ENCODE measurements at places on chromosomes 1 and 21.
A peak's percentile ranks its signal among the peaks of the same experiment; 100 is the strongest.

DNA sequence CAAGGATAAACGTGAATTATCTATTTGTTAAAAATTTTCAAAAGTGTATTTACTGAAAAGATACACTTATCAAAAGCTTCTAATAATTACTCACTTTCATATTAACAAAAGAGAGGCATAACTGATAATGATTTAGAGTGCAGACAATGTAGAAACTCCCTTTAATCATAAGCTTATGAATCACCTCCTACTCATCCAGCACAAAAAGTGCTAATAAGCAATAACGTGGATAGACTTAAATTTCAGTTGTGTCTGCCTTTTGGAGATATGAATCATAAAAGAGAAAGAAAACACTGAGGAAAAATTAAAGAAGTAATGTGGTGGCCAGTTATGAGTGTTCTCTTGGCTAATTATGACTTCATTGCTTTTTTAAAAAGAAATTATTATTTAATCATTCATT lies 827.6 kb upstream of the B3GALT2 start:
- no peak for DNase-seq

DNA sequence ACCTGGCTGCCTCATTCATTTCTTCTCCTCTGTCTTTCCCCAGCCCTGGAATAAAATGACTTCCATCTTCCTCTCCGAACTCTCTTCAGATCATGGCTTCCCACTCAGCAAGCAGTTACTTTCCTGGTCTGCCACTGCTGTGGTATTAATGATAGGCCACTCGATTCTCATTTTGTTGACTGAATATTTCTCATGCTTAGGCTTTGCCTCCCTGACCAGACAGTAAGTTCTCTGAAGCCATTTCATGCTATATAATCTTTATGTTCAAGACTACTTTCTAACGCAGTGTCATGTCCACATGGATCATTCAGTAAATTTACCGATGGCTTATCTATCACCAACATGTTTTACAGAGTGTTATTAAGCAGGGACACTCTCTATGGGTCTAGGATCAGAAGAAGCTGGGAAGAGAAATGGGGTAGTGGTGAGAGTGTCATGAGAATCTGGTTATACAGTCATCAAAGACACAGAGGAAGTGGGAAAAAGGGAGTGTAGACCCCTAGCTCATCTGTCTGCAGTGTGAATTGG lies 20.6 kb downstream of the RUNX1 start:
- no peak for DNase-seq

- DNase-seq = no peak
These were observed 21.5 kb downstream of the ZMYND12 start for GRCh38 chr1:42434340-42434739.

DNA sequence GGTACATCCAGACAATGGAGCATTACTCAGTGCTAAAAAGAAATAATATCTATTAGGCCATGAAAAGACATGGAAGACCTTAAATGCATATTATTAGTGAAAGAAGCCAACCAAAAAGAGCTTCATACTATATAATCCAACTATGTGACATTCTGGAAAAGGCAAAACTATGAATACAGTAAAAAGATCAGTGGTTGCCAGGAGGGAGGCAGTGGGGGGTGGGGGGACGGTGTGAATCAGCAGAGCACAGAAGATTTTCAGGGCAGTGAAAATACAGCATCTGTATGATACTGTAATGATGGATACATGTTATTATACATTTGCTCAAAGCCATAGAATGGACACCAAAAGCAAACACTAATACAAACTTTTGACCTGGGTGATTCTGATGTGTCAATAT lies 339.4 kb upstream of the SNX7 start:
- no peak for DNase-seq

GRCh38 chr21:44520326-44521300 lies 19.4 kb downstream of the KRTAP10-1 start:
- DNase-seq = no peak

GRCh38 chr1:151158751-151159251 lies 2.4 kb downstream of the TNFAIP8L2 start:
- no peak for DNase-seq

- no peak for DNase-seq
These were observed 127.2 kb downstream of the FOXD2 start for GRCh38 chr1:47565092-47565491.

- no peak for DNase-seq
These were observed 39.7 kb downstream of the ANKRD13C start for GRCh38 chr1:70314706-70315304.

DNA sequence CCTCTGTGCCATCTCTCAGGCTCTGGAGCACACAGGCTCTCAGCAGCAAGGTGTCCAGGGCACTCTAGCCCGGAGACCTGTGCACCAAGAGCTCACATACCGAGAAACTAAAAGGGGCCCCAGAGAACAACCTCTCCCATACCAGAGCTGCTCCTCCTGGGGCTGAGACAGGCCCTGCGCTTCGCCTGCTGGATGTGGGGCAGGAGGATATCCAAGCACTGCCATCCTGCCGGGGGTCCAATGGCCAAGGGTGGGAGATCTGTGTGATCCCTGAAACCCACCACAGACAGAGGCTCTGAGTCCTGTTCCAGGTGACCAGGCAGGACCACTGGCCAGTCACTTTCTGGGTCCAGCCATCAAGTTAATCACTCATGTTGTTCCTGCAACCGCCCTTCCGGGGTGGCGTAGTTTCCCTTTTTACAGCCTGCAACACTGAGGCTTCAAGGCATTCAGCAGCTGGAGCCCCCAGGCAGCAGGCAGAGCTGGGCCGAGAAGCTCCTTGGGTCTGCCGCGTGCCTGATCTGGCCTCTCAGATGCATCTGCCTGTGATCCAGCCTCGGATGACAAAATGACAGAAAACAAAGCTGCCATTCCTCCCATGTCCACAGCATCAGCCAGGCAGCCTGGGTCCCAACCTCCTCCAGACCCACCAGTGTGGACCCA lies 36.7 kb upstream of the ACTRT2 start:
- DNase-seq = no peak

GRCh38 chr1:67052741-67053534 lies 1.0 kb downstream of the SLC35D1 start:
- peak; percentile 28 for DNase-seq

DNA sequence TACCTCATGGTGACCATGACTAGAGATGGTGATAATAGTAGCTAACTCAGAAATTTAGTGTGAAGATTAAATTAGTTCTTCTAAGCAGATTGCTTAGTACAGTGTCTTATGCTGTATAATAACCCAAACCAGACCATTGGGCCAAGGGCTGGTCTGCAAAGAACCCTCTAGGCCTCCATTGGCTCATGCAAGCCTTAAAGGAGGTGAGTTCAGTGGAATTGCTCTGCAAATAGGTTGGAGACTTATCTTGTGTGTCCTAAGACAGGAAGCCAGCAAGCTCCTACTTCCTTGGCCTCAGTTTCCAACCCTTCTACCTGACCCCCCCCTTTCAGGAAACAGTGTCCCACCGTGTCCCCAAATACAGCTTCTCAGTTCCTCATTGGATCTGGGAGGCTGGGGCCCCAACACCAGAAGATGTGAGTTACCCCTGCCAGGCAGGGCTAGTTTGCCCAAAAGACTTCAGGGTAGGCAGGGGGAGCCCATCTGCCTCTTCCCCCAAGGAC lies 1.9 kb upstream of the MEF2D start:
- no peak for DNase-seq

DNA sequence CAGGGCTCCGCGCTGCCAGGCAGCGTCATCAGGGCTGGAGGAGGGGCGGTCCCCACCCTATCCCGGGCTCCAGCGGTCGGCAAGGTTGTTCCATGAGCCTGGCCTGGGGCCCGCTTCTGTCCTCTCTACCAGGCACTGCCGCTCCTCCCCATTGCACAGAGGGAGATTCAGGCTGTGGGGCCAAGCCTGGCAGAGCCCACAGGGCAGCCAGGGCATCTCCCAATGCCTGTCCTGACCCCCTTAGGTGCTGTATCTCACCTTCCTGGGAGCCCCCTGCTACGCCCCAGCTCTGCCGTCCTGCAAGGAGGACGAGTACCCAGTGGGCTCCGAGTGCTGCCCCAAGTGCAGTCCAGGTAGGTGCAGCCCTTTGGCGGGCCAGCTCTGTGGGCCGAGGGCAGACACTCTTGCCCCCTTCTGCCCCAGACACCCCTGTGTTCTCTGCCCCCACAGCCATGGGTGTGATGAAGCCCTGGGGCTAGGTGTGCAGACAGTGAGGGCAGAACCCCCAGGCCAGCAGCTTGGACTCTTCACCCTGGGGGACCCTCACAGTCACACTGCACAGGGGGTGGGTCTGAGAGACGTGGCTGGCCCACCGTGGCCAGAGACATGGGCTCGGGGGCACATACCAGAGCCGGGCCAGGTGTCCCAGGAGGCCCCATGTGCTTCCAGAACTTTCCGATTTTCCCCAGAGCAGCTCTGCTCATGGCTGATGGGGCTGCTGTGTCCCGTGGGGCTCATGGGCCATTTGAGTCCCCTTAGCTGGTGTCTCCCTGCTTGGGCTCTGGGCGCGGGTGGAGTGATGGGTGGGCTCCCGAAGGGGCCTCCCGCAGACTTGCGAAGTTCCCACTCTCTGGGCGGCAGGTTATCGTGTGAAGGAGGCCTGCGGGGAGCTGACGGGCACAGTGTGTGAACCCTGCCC lies 1.6 kb downstream of the TNFRSF14 start:
- no peak for DNase-seq

GRCh38 chr1:46617108-46617800 lies 643 bp upstream of the MOB3C start:
- no peak for DNase-seq

- DNase-seq = no peak
These were observed 137.8 kb downstream of the SLC44A5 start for GRCh38 chr1:75472971-75473603.

GRCh38 chr1:12285496-12286143 lies 55.8 kb downstream of the VPS13D start:
- no peak for DNase-seq

DNA sequence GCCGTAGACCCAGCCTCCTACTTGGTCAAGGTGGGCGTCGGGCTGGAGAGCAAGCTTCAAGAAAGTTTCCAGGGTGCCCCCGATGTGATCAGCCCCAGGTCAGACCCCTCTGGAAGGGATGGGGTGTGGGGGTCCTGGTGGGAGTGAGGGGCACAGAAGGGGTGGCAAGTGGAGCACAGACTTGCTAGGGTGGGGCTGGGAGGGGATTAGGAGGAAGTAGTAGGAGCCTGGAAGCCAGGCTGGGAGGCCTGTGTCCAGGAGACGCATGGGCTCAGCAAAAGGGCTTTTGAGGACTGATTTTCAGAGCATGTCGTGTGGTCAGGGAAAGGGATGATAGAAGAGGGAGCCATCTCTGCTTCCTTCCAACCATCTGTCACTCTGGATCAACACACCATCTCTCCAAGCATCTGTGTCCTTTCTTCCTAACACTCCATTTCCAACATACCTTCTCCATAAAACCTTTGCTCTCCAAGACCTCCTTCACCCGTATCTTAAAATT lies 8.5 kb downstream of the TRIM46 start:
- DNase-seq = no peak

DNA sequence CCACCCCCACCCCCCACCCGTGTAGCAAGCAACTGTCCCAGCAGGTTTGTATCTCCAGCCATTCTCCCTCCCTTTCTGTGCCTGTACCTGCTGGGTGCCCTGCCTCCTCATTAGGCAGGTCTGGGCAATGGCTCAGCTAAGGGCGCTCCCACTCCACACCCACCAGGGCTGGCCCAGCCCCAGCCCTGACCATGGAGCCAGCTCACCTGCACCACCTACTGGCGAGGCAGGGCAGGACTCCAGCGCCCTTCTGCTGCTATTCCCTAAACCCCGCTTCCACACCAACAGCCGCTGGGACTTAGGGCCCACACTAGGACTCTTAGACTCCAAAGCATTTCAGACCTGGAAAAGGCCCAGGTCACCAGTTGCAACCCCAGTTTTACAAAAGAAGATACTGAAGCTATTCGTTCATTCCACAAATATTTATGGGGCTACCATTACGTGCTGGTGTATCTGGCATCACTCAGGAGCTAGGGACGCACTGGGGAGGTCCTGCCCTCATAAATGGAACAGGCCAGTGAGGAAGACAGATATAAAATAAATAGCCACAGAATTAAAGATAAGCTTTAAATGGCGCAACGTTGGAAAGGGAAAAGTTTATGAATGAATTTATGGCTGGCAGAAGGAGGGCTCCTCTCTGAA lies 24.0 kb downstream of the PGLYRP3 start:
- peak; percentile 43 for DNase-seq

DNA sequence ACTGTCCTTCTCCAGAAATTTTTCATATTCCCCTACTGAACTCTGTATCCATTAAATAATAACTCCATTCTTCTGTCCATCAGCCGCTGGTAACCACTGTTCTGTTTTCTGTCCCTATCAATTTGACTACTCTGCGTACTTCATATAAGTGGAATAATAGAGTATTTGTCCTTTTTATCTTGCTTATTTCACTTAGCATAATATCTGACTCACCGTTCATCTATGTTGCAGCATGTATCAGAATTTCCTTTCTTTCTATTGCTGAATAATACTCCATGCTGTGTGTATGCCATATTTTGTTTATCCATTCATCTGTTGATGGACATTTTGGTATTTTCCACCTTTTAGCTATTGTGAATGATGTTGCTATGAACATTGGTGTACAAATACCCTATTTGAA lies 71.9 kb downstream of the CEP350 start:
- DNase-seq = no peak

- DNase-seq = no peak
These were observed 35.1 kb downstream of the RXRG start for GRCh38 chr1:165409657-165410358.

- peak; percentile 87 for DNase-seq
These were observed 12.9 kb downstream of the PLA2G2F start for GRCh38 chr1:20151906-20152598.

- no peak for DNase-seq
These were observed 30.2 kb upstream of the PRSS38 start for GRCh38 chr1:227785094-227785804.

DNA sequence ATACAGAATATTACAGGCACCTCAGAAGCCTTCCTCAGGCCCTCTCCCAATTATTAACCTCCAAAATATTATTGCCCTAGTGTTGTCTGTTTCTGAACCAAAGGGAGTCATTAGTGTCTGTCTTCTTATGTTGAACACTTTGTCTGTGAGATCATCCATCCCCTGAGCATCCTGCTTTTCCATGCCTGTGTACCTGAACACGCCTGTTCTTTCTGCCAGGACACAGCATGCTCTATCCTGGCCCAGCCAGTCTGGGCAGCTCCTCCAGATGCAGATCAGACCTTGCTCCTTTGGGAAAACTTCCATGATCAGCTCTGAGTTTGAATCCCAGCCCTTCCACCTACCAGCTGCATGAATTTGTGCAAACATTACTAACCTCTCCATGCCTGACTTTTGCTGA lies 11.0 kb upstream of the CDC42 start:
- no peak for DNase-seq

- no peak for DNase-seq
These were observed 31.0 kb upstream of the MAN1A2 start for GRCh38 chr1:117336088-117336817.

- no peak for DNase-seq
These were observed 34.1 kb downstream of the NAV1 start for GRCh38 chr1:201573030-201573429.

Data from HuH-7.5 (cell line).